HEK293T (cell line): ENCODE measurements at places on chromosomes 3 and 15.

DNA sequence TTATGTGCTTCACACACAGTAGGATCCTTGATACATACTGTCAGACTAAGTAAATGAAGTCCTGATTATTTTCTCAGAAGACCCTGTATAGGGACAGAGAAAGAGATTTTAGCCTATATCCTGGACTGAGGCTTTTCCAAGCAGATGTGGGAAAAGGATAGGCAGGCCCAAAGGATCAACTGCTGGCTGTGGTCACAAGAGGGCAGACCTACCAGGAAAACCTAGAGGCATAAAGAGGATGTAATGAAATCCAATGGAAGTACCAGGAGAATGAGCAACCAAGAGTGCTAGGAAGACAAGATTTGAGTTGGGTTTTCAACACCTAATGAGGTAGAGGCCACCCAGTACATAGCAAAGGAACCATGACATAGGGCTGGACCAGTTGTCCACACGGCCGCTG, 23.1 kb downstream of the DCLK3 start:
- DNase-seq = no peak

- no peak for DNase-seq
These were observed 36.0 kb upstream of the HDGFL3 start for GRCh38 chr15:83243634-83244033.

DNA sequence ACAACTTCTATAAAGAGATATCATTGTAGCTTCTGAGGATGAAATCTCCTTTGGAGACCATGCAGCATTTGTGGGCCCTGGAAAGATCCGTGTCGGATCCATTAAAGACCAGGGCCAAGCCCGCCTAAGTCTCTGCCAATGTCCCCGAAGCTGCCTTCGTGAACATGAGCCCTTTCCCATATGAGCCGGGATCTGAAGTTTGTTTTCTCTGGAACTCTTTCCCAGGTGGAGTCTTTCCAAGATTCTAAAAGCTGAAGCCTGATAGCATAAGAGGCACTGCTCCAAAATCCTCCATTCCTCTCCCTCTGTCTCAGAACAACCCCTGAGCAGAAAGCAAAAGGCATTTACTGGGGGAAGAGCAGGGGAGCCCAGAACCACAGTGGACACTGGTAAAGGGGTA, 274.6 kb downstream of the NTRK3 start:
- no peak for DNase-seq

GRCh38 chr3:197820550-197821335, 29.7 kb downstream of the LRCH3 start:
- DNase-seq = no peak

DNA sequence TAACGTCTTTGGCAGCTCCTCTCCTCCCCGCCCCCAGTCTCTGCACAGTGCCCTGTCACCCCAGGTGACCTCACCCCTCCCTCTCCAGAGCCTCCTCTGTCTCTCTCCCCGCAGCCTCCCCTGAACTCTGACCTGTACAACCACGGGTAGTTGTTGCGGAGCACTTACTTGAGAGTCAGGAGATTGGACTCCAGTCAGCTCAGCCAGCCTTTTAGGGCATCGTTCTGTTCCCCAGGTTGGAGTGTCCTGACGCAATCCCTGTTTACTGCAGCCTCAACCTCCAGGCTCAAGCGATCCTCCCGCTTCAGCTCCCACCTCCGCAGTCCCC, 177.7 kb downstream of the UACA start:
- DNase-seq = no peak

- no peak for DNase-seq
These were observed 105.7 kb upstream of the MCTP2 start for GRCh38 chr15:94125698-94126097.

- DNase-seq = no peak
These were observed 237.2 kb downstream of the AGBL1 start for GRCh38 chr15:86316726-86317383.

DNA sequence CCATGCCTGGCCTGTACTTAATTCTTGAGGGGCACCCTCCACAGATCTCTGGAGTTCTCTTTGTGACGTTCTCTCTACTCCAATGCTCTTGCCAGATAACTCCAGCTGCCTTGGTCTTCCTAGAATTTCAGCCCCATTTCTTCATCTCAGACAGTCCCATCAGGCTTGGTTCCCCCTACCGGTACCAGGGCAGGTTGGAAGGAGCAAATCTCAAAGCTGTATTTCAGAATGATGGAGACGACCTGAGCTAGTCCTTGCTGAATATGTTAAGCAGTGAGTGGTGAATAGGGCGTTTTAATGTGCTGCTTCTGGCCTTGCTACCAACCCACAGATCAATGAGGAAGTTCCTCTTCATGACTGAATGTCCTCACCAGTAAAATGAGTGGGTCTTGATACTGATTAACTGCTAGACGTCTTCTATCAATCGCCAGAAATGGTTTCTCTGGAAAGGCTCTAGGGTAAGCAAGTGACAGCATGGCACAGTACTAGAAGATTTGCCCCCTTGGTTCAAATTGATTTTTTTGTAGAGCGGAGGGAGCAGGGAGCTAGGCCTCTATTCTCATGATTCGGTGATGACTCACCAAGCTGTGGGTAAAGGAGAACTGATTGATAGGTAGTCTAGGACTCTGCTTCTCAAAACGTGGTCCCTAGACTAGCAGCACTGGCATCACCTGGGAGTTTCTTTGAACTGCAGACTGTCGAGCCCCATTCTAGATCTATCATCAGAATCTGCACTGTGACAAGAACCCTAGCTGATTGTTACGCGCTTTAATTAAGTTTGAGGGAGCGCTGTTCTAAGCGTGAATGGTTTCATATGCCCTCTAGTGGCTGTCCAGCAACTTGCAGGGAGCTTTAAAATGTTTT, 67.8 kb downstream of the UBP1 start:
- DNase-seq = peak; percentile 59

DNA sequence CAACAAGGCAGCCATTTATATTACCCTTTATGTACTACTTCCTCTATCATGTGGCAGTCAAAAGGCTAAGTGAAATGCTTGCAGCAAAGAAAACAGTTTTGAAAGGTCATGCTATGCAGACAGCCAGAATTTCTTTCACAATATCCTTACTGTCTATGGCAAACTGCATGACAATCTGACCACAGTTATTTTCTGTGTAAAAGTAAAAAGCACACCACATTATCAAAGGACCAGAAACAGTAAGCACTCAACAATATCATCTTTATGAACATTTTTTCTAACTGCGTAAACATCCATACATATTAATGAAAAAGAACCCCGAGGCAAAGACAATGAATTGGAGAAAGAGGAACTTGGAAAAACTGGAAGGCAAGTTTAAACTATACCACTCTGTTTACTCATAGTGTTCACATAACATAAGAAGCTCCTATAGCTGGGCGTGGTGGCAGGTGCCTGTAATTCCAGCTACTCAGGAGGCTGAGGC, 47.9 kb downstream of the PIK3CB start:
- no peak for DNase-seq

- DNase-seq = no peak
These were observed 214.4 kb downstream of the RORA start for GRCh38 chr15:61014698-61015097.

GRCh38 chr15:24957691-24958090, 2.9 kb downstream of the SNRPN start:
- no peak for DNase-seq

DNA sequence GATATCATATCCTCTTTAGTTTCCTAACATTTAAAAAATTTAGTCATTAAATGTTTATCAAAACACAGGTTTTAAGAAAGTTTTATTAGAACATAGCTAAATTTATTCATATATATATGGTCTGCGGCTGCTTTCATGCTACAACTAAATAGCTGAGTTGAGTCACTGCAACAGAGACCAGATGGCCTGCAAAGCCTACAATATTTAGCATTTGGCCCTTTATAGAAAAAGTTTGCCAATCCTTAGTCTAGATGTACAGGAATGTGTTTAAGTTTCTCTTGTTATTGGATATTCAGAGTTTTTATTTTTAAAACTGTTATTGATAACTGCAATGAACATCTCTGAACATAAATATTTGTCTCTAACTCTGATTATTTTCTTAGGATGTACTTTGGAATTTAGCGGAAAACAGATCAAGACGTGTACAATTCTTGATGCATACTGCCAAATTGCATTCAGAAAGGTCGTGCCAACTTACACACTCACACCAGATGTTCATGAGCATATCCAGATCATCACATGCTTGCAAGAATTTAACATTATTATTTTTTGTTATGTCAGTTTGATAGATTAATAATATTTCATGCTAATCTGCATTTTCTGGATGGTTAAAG, 157.9 kb downstream of the STAC start:
- no peak for DNase-seq

DNA sequence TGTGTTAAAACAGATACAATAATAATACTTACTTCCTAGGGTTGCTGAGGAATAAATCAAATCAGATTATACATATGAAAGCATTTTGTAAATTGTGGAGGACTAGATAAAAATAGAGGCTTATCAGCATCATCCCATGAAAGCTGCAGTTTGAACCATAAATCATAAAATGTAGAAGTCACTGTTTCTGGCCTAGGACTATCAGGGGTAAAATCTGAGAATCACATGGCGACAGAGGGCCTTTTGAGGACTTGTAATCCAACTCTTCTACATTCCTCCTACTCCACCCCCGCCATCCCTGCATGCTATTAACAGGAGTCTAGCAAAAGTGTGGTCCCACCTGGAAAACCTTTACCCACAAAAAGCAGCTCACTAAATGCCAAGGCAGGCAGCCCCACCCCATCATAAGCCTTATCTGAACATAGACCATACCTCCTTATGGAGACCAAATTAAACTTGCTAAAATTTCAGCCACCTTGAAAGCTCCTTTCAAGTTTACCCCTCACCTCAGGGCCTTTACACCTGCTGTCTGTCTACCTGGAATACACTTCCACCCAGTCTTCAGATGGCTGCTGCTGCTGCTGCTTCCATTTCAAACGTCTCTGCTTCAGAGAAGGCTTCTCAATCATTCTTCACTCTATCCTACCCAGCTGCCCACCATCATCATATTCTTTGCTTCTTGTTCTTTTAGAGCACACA, 11.5 kb downstream of the MB21D2 start:
- no peak for DNase-seq

DNA sequence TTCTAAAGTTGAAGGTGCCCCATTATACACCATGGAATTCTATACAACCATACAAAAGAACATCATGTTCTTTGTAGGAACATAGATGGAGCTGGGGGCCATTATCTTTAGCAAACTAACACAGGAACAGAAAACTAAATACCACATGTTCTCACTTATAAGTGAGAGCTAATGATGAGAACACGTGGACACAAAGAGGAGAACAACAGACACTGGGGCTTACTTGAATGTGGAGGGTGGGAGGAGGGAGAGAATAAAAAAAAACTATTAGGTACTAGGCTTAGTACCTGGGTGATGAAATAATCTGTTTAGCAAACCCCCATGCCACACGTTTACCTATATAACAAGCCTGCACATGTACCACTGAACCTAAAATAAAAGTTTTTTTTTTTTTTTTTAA, 342.7 kb downstream of the PLCL2 start:
- no peak for DNase-seq

DNA sequence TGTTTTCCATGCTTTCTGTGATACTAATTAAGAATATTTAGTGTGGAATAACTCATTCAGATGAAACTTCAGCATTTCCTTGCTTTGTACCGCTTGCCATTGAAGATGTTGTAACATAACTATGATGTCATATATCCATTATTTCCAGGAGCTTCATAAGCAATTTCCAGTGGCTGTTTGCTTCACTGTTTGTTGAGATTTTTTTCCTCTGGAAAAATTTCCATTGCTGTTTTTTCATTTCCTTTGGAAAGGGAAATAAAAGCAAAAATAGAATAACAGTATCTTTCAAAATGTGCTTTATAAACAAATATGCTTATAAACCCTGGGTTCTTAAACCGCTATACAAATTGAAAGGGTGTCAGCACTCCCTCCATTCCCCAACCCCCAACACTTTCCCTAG, 319.6 kb upstream of the SEMA6D start:
- DNase-seq = no peak

DNA sequence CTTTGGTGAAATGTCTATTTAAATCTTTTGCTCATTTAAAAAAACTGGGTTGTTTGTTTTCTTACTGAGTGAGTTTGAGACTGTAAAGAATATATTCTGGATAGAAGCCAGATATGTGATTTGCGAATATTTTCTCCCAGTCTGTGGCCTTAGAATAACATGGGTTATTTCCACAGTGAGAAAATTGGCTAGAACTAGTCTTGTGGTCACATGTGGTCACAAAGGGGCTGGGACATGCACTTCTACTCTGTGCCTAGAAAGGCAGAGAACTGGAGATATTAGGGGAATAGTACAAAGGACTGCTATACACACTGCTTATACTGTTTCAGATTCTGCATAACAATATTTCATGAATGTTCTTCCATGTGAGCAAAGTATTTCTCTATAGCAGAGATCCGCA, 79.9 kb upstream of the RGMA start:
- no peak for DNase-seq

DNA sequence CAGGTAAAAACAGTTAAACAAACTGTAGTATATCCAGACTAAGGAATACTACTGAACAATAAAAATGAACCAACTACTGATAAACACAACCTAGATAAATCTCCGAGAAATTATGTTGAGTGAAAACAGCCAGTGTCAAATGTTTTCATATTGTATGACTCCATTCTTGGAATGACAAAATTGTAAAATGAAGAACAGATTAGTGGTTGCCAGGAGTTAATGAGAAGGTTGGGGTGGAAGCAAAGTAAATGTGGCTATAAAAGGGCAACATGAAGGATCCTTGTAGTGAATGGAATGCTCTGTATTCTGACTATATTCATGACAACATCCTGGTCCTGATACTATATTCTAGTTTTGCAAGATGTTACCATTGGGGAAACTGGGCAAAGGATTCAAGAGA, 27.5 kb upstream of the ACKR4 start:
- no peak for DNase-seq

- no peak for DNase-seq
These were observed 27.7 kb upstream of the PLXNA1 start for GRCh38 chr3:126955004-126955790.

DNA sequence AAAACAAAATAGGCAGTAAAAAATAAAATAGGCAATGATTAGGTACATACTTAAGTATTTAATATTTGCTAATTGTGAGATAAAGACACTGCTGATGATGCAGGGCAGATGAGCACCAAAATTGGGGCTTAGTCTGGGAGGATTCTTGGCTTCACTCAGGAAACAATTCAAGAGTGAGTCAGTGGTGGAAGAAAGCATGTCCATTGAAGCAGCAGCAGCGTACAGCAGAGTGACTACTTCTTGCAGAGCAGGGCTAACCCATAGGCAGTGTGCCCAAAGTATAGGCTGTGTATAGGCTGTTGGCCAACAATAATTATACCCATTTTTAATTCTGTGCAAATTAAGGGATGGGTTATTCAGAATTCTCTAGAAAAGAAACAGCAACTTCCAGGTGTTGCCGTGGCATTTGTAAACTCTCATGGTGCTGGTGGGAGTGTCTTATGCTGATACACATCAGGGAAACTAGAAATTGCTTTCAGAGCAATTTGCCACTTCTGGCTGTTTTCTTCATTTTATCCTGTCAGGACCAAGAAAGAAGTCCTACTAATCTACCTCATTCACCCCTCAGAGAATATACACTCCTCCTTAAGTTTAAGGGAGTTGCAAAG, 317.3 kb upstream of the NAALADL2 start:
- no peak for DNase-seq

GRCh38 chr15:68697711-68698690, 119.2 kb downstream of the CORO2B start:
- DNase-seq = no peak
